ENCODE measurements at places on chromosomes 13 and 19.

DNA sequence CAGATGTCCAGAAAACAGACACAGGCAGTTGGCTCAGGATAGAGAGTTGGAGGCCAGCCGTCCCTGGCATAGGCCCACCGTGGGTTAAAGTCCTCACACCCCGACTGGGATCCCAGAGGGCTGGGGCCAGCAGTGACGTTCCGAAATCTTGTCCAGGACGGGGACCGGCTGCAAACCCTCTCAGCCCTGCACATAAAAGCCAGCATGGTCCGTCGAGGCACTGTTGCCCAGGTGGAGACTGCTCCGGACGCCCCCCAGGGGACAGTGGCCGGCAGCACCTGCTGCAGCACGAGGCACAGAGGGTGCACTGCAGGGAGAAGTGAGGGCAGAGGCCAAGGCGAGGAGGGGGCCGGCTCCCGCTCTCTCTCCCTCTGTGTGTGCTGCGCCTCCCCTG lies 4.3 kb upstream of the IFNL2 start:
- DNase-seq, result no peak

DNA sequence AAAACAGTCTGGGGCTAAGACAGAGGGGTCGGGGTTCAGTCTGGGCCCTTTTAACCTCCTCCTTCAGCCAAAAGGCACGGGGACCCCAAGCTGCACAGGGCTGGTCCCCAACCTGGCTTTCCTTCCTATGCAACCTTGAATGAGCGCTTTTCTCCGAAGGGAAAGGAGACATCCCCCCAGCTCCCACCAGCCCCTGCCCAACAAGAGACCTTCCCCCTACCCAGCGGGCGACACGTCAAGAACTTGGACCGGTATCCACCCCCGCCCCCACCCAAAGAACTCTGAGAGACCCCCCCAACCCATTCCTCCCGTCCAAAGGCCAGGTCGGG lies 35.0 kb upstream of the NANOS3 start:
- no peak for DNase-seq

GRCh38 chr19:16715611-16716010 lies 4.0 kb upstream of the NWD1 start:
- peak; percentile 44 for DNase-seq

DNA sequence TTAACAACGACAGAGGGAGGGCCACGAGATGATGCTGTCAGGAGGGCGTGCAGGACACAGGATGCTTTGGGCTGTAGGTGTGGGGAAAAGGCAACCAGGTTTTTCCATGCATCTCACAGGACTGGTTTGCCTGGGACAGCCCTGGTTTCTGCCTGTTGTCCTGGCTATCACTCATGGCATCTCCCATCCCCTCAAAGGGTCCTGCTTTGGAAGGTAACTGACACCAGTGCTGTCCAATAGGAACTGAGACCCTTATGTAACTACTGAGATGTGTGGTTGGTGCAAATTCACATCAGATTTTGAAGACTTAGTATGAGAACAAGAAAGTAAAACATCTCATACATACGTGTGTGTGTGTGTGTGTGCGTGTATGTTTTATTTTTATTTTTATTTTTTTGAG lies 144.2 kb downstream of the URI1 start:
- no peak for DNase-seq

DNA sequence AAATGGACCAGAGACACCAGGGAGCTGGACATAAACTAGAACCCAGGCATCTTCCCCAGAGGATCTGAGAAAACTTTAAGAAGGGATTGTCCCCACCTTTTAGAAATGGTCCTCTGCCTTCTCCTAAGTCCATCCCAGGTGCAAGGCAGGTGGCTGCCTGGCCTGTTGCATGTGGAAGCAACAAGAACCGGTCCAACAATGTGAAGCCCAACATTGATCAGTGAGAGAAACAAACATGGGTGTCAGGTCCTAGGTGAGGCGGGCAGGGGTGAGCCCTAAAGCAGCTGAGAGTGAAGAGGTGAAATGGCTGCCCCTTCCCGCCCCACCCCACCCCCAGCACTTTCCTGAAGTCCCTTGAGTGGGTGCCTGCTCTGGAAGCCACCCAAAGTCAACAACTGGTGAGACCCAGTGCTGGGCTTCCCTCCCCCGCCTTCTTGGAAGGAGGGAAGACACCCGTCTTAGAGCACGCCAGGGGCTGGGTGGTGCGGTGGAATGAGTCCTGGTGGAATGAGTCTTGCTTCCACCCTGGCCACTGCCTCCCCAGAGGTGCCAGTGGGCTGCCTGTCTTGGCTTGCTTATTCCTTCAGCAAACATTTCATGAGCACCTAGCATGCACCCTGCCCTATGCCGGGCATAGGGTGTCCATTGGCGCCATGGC lies 1.7 kb downstream of the AP1M1 start:
- DNase-seq, result no peak

DNA sequence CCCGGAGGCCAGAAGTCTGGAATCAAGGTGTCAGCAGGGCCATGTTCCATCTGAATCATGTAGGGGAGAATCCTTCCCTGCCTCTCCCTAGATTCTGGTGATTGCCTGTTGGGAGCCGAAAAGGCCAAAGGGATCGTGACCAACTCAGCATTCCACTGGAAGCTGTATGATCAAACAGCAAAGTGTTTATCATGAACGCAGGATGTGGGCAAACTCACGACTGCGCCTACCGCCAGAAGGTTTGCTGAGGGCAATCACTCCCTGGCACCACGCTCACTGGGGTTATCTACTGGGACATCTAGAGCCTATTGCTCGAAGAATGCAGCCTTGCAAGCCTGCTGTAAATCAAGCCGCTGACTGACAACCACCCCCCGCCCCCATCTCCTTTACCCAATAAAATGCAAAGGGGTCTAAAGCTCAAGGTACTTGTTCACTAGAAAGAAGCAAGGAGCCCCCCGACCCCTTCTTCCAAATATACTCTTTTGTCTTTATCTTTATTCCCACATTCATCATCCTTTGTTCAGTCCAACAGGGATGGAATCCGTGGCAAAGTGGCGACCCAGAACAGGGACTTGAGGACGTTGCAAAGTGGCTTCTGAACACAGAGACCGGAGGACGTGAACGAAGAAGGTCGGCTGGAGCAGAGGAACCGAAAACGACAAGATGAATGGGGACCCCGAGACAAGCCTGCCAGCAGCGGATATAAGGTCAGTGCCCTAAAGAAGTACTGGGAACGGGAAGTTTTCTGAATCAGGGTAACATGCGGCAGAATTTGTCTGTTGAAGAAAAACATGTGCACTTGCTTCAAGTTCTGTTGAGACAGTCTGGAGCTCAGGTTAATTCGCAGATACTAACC lies 16.8 kb downstream of the CLEC4M start:
- no peak for DNase-seq

GRCh38 chr19:44809577-44810233 lies 802 bp downstream of the BCAM start:
- no peak for DNase-seq

DNA sequence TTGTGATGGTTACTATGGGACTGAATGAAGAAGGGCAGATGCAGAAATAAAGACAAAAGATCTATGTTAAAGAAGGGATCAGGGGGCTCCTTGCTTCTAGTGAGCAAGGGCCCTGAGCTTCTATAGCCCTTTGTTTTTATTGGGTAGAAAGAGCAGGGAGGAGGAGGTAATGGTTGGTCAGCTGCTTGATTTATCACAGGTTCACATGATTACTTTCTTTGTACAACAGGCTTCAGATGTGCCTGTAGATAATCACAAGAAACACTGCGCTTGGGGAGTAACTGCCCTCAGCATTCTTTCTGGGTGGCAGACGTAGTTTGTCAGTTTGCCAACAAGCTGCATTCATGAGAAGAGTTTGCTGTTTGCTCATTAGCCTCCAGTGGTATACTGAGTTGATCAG lies 4.8 kb upstream of the ZNF439 start:
- DNase-seq, result no peak

DNA sequence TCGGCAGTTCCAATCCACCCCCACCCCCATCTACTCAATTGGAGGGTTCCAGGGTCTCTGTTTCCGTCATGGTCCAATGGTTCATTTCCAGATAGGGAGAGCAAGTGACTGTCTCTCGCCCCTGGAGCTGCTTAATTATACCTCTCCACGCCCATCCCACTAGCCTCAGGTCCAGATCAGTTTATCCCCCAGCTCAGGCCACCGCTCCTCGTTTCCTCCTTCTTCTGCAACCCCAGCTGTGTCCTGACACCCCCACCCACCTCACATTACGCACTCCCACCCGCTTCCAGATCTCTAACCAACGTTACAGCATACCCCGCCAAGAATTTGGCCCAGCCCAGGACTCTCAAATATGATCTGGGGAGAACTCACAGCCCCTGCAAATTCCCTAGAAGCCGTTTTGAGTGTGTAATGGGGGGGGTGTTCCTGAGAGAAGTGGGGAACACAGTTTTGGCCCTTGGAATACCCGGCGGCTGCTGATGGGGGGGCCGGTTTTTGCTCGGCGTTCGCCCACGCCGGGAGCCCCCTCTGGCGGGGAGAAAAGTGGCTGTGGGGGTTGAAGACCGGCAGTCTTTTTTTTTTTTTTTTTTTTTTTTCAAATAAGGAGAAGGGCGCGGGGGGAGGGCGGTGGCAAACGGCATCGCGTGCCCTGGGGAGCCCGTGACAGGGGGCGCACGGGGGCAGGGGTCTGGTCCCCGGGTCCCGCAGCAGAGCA lies 1.7 kb upstream of the PDE4A start:
- DNase-seq, result no peak

- DNase-seq, result no peak
These were observed 52.6 kb upstream of the RCBTB2 start for GRCh38 chr13:48585456-48585840.

DNA sequence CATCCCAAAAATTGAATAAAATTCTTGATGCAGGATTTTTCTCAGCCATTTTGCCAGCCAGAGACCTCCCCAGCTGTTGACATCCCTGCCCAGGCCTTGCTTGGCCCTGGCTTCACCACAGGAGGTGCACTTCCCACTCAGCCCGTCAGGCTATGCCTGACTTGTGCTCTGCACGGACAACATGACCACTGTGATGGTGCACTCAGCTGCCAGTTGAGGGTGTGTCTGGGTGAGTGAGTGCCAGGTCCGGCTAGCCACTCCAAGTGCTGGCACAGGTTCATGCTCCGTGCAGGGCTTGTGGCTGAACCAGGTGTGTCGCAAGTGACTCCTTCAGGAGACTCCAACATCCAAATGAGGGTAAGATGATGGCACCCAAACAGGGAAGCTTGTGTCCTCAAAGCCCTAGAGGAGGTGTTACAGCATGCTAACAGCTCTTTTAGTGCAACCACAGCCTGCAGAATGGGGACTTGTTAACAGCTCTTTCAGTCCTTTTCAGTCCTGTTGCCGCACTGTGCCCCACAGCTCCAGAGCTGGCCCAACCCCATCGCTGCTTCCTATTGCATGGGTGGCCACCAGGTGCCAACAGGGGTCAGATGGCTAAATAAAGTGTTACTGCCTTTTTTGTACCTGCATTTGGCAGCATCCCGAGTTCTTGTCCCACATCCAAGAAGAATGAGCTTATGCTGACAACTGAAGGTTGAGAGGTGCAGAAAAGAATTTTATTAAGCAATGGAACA lies 380.7 kb downstream of the SLITRK5 start:
- no peak for DNase-seq

DNA sequence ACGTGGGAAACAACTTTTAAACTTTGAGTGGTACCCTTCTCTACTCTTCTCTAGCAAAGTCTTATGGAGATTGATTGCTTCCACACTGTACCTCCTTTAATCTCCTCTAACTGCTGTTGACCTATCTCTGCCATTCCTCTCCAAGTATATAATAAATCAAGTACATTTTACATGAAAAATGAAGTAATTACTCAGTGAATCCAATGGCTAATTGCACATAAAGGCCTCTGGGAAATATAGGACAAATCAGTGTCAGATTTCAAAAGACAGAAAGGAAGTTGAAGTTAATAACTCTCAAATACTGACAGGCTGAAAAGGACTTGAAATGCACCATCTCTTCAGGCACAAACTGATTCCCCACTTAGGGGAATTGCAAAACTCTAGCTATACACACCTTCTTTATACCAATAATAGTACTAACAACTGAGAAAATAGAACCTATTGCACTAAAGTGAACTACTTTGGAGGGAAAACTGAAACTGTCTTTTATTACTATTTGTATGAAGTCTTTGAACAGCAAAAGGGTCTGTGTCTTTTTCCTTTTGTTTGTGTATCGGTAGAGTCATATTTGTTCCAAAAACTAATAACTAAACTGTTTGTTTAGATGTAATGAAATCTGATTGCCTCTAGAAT lies 701.1 kb downstream of the PCDH9 start:
- no peak for DNase-seq

DNA sequence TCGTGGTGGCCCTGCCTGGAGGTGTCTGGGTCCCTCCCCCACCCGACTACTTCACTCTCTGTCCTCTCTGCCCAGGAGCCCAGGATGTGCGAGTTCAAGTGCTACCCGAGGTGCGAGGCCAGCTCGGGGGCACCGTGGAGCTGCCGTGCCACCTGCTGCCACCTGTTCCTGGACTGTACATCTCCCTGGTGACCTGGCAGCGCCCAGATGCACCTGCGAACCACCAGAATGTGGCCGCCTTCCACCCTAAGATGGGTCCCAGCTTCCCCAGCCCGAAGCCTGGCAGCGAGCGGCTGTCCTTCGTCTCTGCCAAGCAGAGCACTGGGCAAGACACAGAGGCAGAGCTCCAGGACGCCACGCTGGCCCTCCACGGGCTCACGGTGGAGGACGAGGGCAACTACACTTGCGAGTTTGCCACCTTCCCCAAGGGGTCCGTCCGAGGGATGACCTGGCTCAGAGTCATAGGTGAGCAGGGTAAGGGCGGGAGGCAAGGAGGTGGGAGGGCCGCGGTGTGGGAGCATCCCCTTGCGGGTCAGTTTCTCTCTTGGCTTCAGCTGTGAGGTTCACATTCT lies 19.2 kb downstream of the NECTIN2 start:
- DNase-seq, result no peak

- DNase-seq, result no peak
These were observed 24.5 kb downstream of the UBA2 start for GRCh38 chr19:34452723-34453122.

DNA sequence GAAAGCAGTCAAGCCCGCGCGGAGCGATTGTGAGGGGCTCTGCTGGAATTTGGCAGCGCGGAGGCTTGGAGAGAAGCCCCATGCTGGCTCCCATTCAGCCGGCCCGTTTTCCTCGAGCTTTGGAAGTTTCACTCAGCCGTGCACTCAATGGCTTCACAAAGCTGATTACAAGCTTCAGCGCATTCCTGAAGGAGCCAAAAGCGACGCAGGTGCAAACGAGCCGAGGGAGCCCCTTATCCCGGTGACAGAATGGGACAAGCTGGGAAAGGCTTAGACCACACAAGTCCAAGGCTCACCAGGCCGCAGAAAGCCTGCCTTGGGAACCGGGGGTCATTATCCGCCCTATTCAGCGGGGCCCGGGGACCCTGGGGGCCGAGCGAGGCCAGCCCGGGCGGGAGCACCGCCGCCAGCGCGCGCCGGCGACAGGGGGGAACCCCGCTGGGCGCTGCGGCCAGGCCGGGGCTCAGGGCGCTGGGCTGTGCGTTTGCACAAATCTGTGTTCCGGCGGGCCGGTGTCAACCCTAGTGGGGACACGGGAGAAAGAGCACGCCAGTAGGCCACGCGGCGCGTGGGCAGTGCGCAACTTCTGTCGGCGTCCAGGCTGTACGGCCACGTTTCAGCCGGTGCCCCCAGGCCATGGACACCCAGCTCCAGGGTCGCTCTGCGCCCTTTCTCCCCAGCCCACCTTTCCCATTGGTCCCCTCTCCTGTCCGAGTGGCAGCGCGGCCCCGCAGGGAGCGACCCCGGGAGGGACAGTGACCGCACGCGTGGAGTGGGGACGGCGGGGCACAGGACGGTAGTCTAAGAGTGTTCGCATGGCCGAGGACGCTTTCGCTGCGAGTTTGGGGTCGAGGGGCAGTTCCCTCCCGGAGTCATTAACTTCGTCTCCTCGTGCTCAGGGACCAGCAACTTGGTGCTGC lies 37.3 kb downstream of the SOX1 start:
- no peak for DNase-seq
